MCF 10A (cell line): ENCODE measurements at places on chromosomes 11 and 22. TPM values are rescaled to one million over a fixed set of nuclear protein-coding genes. Genes with fewer than 3 reads are reported as not detected.

Gene CALCA
- total RNA-seq = not detected in 2 replicates

Gene CAVIN3
- 69.9 and 89.5 TPM in 2 replicates for total RNA-seq

DNA sequence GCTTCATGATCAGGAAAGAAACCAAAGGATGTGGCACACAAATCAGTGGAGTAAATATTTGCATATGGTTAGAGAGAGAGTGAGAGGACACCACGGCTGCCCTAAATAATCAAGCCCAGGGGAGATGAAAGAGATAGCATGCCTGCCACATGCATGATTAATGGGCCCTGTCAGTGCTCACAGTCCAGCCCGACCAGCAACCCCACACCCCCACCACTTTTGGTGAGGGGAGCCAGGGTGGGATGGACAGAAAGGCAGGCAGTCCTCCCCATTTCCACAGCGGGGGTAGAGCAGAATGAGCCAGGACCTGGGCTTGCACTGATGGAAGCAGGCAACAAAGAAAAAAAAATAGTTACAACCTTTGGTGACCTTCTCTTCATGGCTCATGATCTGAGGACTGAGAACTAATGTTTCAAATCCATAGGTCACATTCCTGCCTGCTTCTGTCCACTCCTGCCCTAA is 545.0 kb downstream of the ETS1 start:
- DNase-seq = no peak
- no peaks in the 10 kb centered on the region for H3K27me3 ChIP-seq
- no peak overlapping the region for H3K4me3 ChIP-seq
- H3K36me3 ChIP-seq = no peaks in the 10 kb centered on the region
- peaks cover 24% of the 10 kb centered on the region for H3K4me1 ChIP-seq

Gene MPEG1
- not detected in 2 replicates for total RNA-seq

GRCh38 chr11:2269601-2270321 is 627 bp downstream of the ASCL2 start:
- DNase-seq = no peak
- peaks cover 11% of the 10 kb centered on the region for H3K27me3 ChIP-seq
- H3K36me3 ChIP-seq = no peaks in the 10 kb centered on the region

DNA sequence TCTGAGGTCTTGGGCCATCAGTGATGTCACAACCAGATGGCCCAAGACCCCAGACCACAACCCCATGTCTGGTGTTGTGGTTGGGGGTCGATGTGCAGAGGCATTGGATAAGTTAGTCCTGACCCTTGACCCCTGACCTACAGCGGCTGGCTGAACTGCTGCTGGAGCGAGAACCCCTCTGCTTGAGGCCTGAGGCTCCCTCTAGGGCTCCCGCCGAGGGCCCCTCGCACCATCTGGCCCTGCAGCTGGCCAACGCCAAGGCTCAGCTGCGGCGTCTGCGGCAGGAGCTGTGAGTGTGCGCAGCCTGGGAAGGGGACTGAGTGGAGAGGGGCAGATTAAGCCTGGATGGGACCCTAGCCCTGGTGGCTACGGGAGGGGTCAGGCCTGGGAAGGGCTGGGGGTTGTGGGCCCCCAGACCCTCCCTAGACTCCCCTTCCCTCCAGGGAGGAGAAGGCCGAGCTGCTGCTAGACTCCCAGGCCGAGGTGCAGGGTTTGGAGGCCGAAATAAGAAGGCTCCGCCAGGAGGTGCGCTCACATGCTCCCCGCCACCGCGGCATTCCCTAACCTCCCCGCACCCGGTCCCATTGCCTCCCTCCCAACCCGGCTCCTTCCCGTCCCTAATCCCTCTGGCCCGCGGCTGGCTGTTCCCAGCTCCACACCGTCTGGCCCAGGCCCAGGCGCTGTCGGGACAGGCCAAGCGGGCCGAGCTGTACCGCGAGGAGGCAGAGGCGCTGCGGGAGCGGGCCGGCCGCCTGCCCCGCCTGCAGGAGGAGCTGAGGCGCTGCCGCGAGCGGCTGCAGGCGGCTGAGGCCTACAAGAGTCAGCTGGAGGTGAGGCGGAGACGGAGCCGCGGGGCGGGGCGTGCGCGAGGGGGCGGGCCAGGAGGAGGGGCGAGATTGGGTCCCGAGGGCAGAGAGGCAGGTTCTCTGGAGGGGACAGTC is 2.1 kb downstream of the CCDC88B start:
- no peaks in the 10 kb centered on the region for H3K36me3 ChIP-seq
- peaks cover 12% of the 10 kb centered on the region for H3K4me1 ChIP-seq
- H3K4me3 ChIP-seq = peak overlapping the region; percentile 65
- no peaks in the 10 kb centered on the region for H3K27me3 ChIP-seq
